ENCODE measurements at places on chromosomes 13 and 19. TPM values are rescaled to one million over a fixed set of nuclear protein-coding genes. Genes with fewer than 3 reads are reported as not detected.

- DNase-seq = no peak
Observed at GRCh38 chr19:20038358-20039202, 725 bp downstream of the ZNF682 start.

GRCh38 chr13:50132904-50133357, 117.7 kb downstream of the KCNRG start:
- peak; percentile 34 for DNase-seq

- DNase-seq = no peak
Observed at GRCh38 chr13:29438769-29439168, 156.7 kb downstream of the SLC7A1 start.

DNA sequence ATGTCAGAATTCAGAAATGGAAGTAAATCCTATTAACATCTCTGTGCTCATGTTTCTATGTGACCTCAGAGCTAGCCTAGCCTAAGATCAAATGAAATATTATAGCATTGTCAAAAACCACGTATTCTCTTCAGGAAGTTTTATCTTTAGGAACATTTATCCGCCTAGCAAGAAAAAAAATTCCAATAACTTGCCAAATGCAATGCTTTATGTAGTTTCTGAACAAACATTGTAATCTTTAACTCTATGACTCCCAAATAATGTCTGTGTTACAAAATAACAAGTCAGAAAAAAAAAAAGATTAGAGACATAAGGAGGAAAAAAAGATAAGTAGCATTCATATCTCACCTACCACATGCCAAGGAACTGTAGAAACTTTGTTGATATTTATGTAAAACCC, 18.4 kb upstream of the IPO5 start:
- DNase-seq = no peak

Gene WDR88
- total RNA-seq = not detected

- no peak for DNase-seq
Observed at GRCh38 chr13:83905641-83906040, 23.4 kb upstream of the SLITRK1 start.

DNA sequence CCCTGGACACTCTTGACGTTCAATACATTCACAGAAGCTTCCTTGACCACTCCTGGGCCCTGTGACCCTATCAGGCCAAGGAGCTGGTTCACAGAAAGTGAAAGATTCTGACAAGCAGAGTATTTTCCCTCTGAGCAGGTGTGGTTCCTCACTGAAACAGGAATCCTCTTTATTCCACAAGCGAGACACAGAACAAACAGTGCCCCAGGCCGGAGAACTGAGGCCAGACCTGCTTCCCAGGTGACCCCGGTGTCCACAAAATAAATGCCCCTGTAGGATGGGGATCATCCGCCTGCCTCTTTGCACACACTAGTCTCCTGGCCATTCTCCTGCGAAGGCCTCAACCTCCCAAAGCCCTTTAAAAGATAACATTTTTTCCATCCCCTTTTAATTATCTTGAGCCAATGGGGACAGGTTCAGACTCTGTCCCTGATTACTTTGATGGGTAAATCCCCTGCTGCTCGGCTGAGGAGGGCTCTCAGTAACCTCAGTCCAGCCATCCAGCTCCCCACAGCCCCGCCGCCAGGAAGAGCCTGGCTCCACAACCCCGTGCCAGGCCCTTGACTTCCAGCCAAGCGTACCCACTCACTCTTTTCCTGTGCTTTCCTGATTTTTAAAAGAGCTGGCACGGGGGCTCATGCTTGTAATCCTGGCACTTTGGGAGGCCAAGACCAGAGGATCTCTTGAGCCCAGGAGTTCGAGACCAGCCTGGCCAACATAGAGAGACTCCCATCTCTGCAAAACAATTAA, 129.1 kb downstream of the FOXO1 start:
- no peak for DNase-seq
